ENCODE measurements at places on chromosomes 5 and 9. TPM values are rescaled to one million over a fixed set of nuclear protein-coding genes. Genes with fewer than 3 reads are reported as not detected.

JAK2 gene
- 10.6 TPM for total RNA-seq

HMCN2 gene
- 3.4 TPM for total RNA-seq

ADGRD2 gene
- not detected for total RNA-seq

ZFR gene
- 65.1 TPM for total RNA-seq

CTSV gene
- total RNA-seq, result 0.44 TPM

PLAC8L1 gene
- total RNA-seq, result 0.18 TPM

WNT8A gene
- total RNA-seq, result not detected

PAPPA gene
- 1.3 TPM for total RNA-seq

PCDHA9 gene
- 0.04 TPM for total RNA-seq

TYRP1 gene
- not detected for total RNA-seq

TMC1 gene
- total RNA-seq, result 0.49 TPM

GNA14 gene
- 2.1 TPM for total RNA-seq

IL13 gene
- not detected for total RNA-seq

ADAMTSL1 gene
- total RNA-seq, result 25.0 TPM

ZNF608 gene
- 19.5 TPM for total RNA-seq

SLC1A1 gene
- 0.66 TPM for total RNA-seq

DNAI1 gene
- 0.13 TPM for total RNA-seq

THG1L gene
- total RNA-seq, result 27.4 TPM

LRSAM1 gene
- 5.8 TPM for total RNA-seq

MSX2 gene
- total RNA-seq, result 0.35 TPM

ZNF658 gene
- 9.2 TPM for total RNA-seq

FOXD1 gene
- 0.35 TPM for total RNA-seq

KIF12 gene
- 0.13 TPM for total RNA-seq

IFNA13 gene
- 0.04 TPM for total RNA-seq

PSAT1 gene
- total RNA-seq, result 25.3 TPM

IRX4 gene
- 0.13 TPM for total RNA-seq

SLC6A3 gene
- total RNA-seq, result not detected

RUSC2 gene
- 33.7 TPM for total RNA-seq

SLC6A19 gene
- not detected for total RNA-seq

FCN2 gene
- total RNA-seq, result 0.18 TPM

Data from muscle of leg (tissue), 16 donors.